Stimulated activated naive CD8-positive, alpha-beta T cell treated with anti-CD3 and anti-CD28 coated beads, Interleukin-15, Interleukin-2, amounts not matched to agents 100 U/mL and 50 U/mL, for 24 hours (primary cell): ENCODE measurements at places on chromosomes 7 and 10.

- DNase-seq = peak; percentile 46
Measured at GRCh38 chr7:5450549-5451327, 27.1 kb upstream of the TNRC18 start.

DNA sequence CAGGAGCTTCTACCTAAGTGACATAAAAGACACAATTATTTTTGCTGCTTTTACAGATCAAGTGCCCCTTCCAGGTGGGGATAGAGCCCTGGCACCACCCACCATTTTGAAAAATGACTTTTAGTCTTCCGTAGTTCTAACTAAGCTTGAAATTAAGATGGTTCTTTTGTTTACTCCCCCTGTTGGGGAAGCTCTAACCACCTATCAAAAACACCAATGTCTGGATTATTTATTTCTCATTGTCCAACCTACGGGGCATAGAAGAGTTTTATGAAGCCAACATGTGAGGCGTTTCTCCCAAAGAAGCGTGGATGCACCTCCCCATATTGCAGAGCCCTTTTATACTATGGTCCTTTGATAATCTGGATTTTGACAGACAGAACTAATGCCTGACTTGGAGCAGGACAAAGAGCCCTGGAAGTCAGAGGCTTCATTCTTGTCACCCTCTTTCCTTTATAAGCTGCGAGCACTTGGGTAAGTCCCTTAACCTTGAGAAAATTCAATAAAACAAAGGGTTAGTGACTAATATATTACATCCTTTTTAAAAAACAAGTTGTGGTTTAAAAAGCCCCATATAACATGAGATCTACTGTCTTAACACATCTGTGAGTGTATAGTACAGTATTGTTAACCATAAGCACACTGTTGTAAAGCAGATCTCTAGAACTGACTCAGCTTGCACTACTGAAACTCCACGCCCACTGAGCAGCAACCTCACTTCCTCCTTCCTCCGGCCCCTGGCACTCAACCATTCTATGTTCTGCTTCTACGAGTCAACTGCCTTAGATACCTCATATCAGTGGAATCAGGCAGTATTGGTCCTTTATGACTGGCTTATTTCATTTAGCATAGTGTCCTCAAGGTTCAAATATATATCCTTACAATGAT lies 67.5 kb downstream of the ATXN7L1 start:
- peak; percentile 82 for DNase-seq

GRCh38 chr10:113474752-113475151 lies 78.1 kb upstream of the HABP2 start:
- no peak for DNase-seq

- no peak for DNase-seq
Measured at GRCh38 chr10:51860257-51860656, 160.9 kb upstream of the CSTF2T start.

GRCh38 chr7:116546054-116546453 lies 21.2 kb downstream of the CAV1 start:
- DNase-seq = no peak

DNA sequence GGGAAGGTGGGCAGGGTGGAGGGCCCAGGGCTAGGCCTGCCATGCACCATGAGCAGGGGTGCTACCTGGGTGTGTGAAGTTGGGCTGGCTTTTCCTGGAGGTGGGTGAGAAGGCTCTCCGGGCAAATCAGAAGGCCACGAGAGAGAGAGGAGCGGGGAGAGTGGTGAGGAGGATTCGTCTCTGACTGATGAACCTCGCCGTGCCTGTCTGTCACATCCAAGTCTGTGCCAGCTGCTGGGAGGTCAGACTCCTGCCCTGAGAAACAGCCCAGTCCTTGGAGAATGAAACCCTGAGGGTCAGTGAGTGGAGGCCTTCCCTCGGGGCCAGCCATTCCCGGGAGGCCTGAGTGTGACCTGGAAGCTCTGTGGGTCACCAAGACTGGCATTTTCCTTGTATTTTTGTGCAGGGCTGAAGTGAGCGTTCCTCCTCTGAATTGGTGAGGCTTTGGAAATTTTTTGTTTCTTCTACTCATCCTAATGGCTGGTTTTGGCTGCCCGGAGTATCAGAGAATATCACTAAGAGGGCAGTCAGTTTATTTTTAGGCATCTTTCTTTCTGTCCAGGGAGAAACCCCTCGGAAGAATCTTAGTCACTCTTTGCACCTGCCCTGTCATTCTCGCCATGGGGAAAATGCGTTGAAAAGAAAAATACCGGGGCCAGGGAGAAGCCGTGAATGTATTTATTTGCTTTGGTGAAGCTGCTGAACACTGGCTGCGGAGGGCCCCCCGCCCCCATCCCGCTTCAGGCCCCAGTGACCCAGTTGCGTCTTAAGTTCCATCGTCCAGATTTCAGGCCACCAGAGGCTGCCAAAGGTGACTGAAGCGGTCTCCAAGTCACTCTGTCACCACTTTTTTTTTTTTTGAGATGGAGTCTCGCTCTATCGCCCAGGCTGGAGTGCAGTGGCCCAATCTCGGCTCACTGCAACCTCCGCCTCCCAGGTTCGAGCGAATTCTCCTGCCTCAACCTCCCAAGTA lies 6.5 kb upstream of the AP5Z1 start:
- DNase-seq = no peak

DNA sequence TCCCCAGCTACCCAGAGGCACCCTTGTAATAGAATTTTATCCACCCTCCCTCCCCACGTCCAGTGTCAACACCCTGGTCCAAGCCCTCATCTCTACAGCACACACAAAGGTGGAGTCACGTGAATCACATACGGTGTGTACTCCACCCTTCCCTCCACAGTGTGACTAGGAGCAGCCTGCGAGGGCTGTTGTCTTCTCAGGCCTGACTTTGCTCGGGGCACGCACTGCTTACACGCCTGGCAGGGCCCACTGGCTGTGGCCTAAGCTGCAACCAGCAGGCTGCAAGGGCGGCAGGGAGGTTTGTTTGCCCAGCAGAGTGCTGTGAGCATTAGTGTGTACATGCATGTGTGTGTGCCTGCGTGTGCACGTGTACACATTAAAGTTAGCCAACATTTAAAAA lies 93.7 kb downstream of the COBL start:
- no peak for DNase-seq

DNA sequence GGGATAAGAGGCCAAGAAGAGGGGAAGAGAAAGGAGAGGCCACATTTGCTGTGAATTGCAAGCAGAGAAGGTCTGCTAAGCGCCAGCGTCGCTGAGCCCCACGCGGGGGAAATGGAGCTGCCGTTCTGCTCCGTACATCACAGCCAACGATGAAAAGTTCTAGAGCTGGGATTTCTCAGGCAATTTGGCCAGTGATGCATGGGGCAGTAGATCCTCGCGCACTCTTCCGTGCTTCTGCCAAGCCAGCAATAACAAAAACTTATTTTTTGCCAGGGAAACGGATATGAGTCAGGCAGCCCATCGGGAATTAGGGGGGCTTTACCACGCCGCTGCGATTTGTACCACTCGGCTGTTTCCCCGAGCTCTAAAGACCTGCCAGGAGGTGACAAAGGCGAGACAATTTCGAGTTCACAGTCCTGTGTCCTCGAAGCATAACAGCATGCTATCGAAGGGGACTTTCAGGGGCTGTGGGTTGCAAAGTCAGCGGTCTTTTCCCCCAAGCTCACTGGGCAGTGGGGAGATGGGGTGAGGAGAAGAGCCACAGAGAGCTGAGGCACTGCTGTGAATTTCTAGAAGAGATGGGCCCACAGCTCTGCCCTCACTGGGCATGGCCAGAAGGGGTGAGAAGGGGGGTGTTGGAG lies 30.0 kb upstream of the SLF2 start:
- DNase-seq = no peak

DNA sequence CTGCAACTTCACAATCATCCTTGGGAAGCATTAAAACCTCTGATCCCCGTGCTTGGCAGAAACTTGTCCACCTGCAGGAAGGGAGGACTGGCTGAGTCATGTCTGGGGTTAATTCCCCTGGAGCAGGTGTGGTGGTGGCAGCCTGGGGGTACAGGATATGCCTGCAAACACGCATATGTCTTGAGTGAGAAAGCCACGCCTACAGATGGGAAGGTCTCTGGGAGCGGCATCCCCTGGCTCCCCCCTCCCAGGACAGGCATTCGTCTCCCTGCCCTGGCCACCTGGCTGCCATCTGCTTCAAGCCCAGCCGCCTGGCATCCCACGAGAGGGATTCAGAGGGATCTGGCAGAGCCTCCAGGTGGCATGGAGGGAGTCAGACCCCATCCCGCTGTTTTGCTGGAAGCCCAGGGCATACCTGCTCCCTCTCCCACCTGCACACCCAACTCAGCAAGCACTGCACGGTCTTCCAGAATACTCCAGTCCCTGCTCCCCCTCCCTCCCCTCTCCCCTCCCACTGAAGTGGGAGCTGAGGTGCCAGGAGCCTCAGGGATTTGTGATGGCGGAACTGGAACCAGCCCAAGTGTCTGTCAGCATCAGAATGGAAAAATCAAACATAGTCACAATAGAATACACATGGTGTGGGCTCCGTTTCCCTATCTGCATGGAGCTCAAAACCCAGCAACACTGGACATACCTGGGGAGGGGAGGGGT lies 61.0 kb downstream of the CAMK2B start:
- DNase-seq = no peak

GRCh38 chr10:77016278-77016815 lies 621.3 kb downstream of the KCNMA1 start:
- no peak for DNase-seq

DNA sequence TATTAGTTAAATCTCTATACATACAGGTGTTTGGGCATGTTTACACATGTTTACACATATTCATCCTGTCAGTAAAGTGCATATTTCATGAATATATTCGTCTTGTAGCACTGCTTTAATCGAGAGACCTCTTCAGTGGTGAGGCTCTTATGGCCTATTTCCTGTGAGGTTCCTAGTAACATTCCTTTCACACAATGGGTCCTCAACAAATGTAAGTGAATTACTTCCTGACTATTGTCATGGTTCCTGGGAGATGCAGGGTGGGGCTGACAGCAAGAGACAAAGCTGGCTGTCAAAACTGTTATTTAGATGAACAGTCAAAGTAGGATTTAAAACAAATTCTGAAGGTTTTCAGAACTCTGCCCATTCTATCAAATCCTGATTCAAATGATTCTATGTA lies 12.4 kb upstream of the SEMA3A start:
- DNase-seq = no peak

GRCh38 chr10:77274046-77274795 lies 363.4 kb downstream of the KCNMA1 start:
- no peak for DNase-seq

DNA sequence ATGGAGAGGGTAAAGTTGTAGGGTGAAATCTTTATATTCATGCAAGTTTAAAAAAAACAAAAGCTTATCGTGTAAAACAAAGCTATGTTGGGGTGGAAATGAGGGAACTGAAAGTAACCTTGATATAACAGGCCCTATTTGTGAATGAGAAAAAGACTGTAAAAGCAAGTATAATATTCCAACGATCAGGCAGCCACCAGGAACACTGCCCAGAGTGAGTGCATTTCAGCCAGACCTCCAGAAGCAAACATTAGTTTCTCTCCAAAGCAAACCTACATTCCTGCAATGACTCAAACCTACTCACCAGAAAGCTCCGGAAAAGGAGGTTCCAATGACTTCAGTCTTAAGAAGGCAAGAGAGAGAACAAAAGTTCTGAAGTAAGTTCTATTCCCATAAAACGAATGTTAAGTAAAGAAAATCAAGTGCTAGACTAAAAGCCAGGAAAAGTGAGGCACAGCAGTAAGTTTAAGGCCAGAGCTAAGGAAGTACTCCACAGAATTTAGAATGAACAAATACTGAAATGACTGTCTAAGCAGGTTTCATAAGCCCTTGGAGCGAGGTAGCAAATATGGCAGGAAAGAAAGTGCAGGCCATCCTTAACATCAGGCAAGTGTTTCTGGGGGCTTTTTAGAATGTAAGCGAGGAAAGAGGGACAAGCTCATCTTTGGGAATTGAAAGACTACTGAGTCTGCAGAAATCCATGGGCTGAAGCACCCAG lies 493.1 kb downstream of the XPNPEP1 start:
- DNase-seq = no peak

GRCh38 chr10:45373576-45374349 lies at the start of gene ALOX5:
Gene ALOX5, plus strand, starts transcription at chr10:45374216. Its CDS starts 64 bp downstream, at chr10:45374280.
- DNase-seq = peak; percentile 44

DNA sequence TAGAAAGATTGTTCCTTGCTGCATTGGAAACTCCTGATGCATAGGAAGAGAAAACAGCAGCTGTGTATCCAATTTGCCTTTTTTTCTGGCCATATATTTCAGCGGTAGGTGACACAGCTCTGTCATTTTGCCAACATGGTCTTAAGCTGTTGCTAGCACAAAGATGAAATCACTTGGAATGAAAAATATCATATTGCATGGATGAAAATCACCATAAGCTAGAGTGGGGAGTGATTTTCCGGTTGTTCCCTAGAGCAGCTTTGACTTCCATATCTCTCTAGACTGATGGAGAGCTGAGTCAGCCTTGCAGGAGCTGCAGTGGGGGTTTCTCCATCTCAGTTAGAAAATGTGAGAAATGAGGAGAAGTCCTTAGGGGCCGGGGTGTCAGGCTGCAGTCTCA lies 38.3 kb upstream of the BTBD16 start:
- no peak for DNase-seq

- DNase-seq = no peak
Measured at GRCh38 chr7:52325237-52325636, 710.2 kb upstream of the POM121L12 start.

DNA sequence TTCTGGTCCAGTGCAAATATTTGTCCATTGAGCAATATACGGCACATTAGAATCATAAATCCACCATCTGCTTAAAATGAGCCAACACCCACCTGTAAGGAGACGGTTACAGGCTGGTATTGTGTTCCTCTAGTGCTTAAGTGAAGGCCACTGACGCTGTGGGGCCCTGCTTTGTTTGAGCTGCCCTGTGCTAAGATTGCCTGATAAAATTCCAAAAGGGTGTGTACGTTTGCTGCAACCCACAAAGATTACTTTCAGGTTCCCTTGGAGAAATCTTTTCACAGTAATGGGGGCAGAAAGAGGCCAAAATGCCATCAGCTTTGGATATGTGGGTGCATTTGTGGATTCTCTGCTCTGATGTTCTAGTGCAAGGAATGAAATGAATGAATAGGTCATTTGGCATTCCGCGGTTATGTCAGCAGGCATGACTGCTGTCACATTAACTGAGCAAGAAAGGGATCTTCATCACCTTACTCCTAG lies 34.4 kb downstream of the AGR3 start:
- no peak for DNase-seq

DNA sequence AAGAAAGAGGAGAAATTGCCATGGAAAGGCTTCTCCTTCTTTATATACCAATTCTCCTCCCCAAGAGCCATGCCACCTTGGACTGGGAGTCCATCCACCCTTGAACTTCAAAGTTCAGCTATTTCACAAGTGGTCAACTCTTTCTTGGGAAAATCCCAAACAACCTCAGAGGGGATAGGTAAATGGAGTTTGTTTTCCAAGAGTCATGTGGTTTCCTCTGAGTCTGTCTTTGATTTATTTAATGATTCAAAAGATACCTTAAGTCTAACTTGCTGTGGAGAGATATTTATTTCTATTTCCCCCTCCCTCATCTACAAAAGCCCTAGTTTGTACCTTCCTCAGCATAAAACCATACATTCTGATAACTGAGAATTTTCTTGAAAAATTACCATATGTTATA lies 758.6 kb upstream of the IGFBP3 start:
- no peak for DNase-seq
